ENCODE measurements at places on chromosomes 7 and 10. TPM values are rescaled to one million over a fixed set of nuclear protein-coding genes. Genes with fewer than 3 reads are reported as not detected.
A peak's percentile ranks its signal among the peaks of the same experiment; 100 is the strongest.

DNA sequence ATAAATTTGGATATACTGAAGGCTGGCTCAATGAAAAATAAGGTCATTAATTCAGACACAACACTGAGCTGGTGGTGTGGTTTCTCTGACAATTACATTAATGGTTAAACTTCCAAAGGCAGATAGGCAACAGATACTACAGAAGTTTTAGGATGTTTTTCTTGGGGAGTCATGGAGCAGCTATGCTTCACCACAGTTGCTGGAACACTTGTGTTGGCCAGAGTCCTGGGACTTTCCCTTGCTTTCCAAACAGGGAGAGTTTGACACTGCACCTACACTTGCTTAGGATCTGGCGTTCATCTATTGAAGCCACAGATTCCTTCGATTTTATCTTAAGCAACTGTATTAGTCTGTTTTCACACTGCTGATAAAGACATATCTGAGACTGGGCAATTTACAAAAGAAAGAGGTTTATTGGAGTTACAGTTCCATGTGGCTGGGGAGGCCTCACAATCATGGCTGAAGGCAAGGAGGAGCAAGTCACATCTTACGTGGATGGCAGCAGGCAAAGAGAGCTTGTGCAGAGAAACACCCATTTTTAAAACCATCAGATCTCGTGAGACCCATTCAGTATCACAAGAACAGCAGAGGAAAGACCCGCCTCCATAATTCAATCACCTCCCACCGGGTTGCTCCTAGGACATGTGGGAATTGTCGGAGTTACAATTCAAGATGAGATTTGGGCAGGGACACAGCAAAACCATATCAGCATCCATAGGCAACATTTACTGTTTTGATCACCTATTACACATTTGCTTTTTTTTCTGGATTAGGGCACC lies 27.8 kb upstream of the TMEM178B start:
- DNase-seq: no peak

GRCh38 chr10:128345353-128345752 lies 219.1 kb upstream of the MKI67 start:
- no peak for DNase-seq

GRCh38 chr10:10911471-10911921 lies 106.2 kb upstream of the CELF2 start:
- peak; percentile 91 for DNase-seq

- no peak for DNase-seq
Measured at GRCh38 chr7:123275036-123275753, 75.4 kb upstream of the SLC13A1 start.

GRCh38 chr10:48568131-48568530 lies 36.7 kb downstream of the ARHGAP22 start:
- no peak for DNase-seq

Gene MBL2
- not detected for total RNA-seq

Data from PC-9 (cell line).